ELR (cell line): ENCODE measurements at places on chromosomes 12 and 14.

- DNase-seq = no peak
Measured at GRCh38 chr14:49566714-49567113, 19.5 kb downstream of the RPS29 start.

DNA sequence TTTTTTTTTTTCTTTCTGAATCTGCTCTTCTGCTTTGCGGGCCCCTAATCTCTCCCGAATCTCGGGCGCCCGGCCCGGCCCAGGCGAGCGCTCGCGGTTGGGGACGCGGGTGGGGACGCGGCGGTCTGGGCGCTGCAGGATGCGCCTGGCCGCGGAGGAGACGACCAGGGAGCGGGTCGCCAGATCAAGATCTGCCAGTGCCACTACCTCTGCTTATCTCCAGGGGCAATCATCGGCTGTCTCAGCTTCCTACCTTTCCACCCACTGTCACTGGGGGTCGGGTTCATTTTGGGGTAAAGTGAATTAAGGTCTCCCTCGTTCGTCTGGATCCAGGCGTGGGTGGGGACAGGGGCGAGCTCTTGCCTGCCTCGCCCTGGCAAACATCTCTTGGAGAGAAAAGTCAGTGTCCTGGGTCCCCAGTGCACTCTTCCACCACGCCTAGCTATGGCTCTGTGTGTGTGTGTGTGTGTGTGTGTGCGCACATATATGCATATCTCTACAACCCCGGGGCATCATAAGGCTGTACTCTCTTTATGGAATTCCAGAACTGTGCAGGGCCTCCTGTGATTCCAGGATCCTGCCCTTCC lies 422.3 kb downstream of the VRK1 start:
- no peak for DNase-seq

DNA sequence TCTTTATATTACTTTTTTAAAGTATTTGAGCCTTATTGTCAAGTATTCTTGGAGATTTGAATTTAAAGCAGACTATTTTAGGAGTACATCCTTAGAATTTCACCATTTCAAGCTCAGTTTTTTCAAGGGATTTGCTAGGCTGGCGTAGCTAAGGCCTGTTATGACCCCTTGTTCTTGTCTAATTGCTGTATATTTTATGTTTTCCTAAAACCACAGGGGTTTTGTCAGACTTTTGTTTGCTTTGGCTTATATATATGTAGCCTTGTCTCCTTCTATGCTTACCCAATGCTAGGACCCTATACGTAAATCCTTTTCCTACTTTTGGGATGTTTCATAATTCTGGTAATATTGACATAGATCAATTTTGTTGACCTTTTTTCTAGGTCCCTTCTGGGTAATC lies 147.0 kb upstream of the SYT10 start:
- DNase-seq = no peak

DNA sequence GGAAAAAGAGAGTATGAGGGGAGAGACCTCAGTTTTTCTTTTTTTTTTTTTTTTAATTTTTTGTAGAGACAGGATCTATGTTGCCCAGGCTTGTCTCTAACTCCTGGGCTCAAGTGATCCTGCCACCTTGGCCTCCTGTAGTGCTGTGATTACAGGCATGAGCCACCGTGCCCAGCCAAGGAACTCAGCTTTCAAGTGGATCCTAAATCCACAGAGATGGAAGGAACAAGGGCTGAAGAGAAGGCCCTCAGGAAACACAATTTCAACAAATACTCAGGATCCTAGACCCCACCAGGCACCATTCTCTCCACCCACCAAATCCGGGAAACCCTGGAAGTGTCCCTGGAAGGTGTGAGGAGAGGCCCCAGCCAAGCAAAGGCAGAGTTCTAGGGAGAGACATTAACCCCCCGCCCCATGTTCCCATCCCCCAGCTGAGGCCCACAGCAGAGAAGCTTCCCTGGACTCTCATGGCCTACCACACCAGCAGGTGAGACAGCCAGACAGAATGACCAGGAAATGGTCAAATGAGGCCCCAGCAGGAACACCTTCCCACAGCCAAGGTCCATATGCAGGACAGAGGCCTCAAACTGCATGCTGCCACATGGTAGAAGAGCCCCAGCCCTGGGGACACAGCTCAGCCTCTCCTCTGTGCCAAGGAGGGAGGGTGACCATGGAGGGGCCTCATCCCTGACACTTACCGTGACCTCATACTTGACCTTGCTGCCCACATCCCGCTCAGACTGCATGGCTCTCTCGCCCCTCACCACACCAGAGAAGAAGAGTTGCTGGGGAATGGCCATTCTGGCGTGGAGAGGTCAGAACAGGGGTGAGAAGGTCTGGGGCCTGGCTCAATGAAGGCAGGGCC lies 14.1 kb downstream of the ITGA7 start:
- no peak for DNase-seq

DNA sequence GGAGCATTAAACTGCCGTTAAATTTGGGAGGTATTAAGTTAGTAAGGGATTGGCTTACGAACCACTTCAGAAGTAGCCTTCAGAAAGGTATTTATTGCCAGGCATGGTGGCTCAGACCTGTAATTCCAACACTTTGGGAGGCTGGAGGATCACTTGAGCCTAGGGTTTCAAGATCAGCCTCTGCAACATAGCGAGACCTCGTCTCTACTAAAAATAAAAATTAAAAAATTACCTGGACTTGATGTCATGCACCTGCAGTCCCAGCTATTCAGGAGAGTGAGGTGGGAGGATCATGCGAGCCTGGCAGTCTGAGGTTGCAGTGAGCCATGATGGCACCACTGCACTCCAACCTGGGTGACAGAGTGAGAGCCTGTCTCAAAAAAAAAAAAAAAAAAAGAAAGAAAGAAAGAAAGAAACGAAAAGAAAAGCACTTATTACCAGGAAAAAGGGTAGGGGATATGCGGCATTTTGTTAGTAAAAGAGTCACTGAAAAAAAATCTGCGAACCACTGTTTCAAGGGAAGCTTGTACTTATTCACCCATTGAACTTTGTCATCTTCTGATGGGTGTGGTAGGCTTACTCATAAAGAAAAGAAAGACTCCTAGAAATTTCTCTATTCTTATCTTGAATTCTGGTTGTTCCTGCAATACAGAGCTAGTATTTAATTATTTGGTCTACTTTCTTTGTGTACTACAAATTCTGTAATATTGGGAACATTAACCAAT lies 33.6 kb upstream of the PLEKHA5 start:
- DNase-seq = peak; percentile 50

GRCh38 chr14:85531141-85531586 lies 1.2 kb downstream of the FLRT2 start:
- peak; percentile 85 for DNase-seq

GRCh38 chr14:84432676-84433075 lies 1097.3 kb upstream of the FLRT2 start:
- no peak for DNase-seq

GRCh38 chr14:69760810-69761209 lies 6.1 kb upstream of the SRSF5 start:
- no peak for DNase-seq

- DNase-seq = peak; percentile 34
Measured at GRCh38 chr14:72521968-72522741, 371.7 kb downstream of the DPF3 start.

DNA sequence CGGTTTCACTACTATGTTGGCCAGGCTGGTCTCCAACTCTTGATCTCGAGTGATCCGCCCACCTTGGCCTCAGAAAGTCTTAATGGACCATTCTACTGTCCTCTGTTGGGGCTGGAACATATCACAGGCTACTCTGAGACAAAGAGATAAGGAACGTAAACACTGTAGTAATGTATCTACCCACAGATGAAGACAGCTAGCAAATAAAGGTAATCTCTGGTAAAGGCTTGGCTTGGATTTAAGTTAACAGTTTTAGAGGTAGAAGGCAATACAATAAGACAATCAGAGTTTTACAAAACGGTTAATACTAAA lies 44.6 kb upstream of the ISM2 start:
- no peak for DNase-seq

- peak; percentile 29 for DNase-seq
Measured at GRCh38 chr12:124655048-124655697, 87.8 kb upstream of the NCOR2 start.

DNA sequence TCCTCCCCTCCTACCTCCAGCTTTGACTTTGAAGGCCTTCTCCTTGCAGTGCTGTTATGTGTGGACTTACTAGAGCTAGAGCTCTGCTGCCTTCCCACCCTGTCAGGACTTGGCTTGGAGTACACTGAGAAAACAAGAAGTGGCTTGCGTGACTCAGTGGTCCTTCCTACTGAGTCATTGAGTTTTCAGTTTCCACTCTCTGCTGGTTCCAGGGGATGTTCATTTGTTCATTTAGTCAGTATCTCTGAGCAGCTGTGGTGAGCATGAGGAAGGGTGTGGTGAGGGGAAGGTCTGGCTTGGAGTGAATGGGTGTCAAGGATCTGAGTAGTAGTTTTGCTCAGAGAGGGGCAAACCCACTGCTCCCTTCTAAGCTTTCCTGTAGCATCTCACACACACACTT lies 17.2 kb upstream of the ELK3 start:
- peak; percentile 93 for DNase-seq

- DNase-seq = no peak
Measured at GRCh38 chr14:30177781-30178180, 250.1 kb upstream of the PRKD1 start.

GRCh38 chr12:118428643-118429042 lies 52.3 kb downstream of the SUDS3 start:
- no peak for DNase-seq

DNA sequence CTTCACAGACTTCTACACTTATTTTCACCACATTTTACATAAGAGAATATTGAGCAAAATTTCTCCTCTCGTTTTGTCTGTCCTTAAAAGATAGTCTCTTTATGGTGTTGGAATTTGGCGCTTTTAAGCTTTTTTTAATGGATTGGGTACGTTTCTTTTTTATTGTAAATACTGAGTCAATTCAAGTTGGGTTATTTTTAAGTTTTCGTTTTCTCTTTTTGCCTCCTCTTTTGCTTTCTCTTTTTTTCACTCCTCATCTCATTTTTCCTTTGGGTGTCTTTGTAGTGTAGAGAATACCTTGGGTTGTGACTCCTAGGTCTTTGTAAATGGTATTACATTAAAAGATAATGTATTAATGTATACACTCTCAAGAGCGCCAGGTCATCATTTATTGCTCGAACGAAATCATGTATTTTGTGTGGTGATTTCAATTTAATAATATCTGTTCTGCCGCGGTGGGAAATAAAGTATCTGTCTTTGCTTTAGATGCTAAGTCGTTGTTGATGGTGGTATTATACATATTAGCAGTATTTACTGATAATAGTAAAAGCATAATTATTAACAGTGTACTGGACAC lies 845 bp downstream of the TMX1 start:
- DNase-seq = peak; percentile 10

DNA sequence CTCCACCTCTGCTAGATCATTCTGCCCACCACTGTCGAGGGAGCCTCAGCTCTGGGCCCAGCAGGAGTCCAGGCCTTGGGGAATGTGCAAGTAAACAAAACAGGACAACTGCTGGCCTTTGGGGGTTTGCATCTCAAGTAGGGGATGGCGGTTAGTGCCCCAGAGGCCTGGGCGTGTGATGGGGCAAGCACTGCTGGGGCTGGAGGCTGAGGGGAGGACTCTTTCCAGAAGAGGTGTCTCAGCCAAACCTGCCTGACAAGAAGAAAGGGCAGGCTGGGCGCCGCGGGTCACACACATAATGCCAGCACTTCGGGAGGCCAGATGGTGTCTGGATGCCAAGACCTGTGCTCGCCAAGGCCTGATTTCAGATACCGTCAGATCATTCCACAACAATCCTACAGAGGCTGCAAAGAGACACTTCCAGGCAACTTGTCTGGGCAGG lies 8.6 kb upstream of the ALDH2 start:
- no peak for DNase-seq

DNA sequence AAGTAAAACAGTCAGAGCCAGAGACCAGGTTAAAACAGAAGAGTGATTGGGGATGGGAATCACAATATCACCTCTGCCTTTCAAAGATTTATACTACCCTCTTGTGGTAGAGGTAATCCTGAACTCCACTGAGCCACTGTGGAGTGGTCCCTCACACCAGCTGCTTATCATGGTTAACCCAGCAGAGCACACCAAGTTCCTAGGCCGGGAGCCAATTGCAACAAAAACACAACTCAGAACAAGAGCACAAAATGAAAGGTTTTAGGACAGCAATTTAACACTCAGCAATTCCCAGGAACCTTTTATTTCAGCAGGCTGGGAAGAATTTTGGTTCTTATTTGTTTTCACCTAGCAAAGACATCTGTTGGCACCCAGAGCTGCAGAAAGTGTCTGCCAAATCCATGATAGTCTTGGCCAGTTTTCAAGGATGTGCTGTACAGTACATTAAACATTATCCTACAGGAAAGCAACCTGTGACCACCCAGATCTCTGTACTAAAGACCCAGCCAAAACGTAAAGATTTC lies 220.5 kb upstream of the ATXN7L3B start:
- peak; percentile 59 for DNase-seq

GRCh38 chr12:125070112-125070511 lies 4.9 kb downstream of the AACS start:
- DNase-seq = no peak

GRCh38 chr14:55556929-55557623 lies 22.9 kb upstream of the KTN1 start:
- peak; percentile 78 for DNase-seq

GRCh38 chr12:105427883-105428282 lies 97.4 kb downstream of the C12orf75 start:
- peak; percentile 76 for DNase-seq
